Esophagus squamous epithelium (tissue), 5 donors: ENCODE measurements at places on chromosomes 2 and 18. TPM values are rescaled to one million over a fixed set of nuclear protein-coding genes. Genes with fewer than 3 reads are reported as not detected.

DNA sequence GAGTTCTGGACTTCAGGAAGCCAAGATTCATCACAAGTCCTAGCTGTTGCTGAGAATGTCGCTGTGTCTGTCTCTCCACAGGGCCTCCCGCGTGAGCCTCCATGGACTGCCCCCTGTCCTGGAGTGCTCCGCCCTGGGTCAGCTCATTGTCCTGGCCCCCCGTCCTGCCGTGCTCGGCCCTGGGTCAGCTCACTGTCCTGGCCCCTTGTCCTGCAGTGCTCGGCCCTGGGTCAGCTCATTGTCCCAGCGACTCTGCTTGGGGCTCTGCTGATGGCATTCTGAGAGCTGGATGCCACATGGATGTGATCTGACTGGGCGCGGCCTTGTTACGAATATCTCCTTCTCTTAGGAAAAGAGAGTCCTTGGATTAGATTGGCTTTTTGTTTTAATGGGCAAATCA lies 78.5 kb downstream of the EIPR1 start:
- no peak for DNase-seq

- DNase-seq = no peak
Observed at GRCh38 chr2:2569836-2570235, 238.8 kb upstream of the MYT1L start.

- peak; percentile 2 for DNase-seq
Observed at GRCh38 chr2:229852565-229852964, 69.2 kb downstream of the TRIP12 start.

DNA sequence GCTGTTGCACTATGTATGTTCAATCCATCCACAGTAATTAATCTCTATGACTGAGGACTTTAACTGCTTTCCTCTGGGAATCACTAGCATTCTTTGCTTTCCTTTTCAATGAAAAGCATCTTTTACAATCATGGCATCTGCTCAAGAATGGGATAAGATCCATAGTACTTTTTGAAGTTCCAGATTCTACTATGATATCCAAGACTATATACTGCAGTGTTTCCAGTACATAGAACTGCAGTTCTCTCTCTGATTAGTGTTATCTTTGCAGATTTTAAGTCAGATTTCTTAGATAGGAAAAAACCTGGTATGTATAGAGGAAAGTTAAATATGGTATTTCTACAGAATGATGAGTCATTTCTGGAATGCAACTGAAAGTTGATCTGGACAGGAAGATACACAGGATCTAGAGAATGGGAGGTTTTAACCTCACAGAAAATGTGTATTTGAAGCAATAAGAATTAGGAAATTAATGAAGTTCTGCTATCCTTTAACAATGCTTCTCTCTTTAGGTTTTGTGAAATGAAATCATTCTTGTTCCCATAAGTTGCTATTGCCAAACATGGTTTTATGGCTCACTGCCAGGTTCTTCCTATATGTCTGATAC lies 670.7 kb downstream of the ERBB4 start:
- DNase-seq = no peak

DNA sequence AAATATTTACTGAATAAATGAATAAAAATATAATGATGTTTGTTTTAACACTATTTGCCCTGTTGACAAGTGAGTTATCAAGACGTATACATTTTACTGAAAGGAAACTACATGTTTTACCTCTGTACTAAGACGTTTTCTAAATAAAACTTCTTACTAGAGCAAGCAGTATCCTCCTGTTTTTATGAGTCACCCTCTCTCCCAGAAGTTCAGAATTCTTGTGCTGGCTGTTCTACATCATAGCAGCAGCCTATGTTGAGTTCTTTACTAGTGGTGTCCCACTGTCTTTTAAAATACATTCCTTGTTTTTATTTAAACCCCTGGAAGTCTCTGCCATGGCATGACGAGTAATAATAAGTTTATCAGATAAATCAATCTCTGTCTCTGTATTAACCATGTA lies 297.4 kb downstream of the CALCRL start:
- DNase-seq = no peak

DNA sequence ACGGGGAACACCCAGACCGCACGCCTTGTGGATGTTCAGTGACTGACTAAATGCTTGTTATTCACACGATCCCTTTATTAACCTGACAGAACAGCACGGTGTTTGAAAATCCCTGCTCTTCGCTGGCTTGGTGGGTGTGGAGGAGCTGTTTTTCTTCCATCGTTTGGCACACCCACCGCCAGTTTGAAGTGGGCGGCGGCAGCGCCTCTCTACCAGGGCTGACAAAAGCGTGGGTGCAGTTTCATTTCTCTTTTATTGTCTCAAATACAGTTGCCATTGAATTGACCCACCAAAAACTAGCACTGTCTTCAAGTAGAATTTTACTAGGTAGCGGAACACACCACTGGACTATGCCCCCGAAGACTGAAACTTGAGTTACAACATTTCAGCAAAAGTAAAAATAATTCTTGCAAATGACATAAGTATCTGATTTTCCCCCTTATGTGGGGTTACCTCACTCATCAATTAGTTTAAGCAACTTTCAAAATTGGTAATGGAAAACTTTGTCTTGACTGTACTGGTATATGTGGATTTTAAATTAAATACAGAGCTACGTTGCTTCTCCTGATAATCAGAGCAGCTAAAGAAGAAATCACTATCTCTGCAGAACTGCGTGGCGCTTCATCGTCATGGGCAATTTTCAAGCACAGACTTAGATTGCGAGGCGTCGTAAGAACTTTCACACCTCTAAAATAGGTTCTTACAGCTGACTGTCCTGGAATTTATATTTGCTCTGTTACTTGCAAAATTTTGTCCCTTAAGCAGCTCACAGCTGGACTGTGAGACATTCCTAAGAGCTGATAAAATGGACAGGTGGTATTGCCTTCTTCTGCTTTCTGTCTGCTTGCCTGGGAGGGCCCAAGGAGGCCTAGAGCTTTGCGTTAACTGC lies 60.9 kb downstream of the LDLRAD4 start:
- no peak for DNase-seq

DNA sequence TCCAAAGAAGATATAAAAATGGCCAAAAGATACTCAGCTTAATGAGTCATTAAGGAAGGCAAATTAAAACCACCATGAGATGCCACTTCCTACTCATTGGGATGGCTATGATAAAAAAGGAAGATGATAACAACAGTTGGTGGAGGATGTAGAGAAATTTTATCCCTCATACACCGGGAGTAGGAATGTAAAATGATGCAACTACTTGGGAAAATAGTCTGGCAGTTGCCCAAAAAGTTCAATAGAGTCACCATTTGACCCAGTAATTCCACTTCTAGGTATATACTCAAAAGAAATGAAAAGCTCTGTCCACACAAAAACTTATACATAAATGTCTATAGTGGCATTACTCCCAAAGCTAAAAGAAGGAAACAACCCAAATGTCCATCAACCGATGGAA lies 10.1 kb upstream of the SULT1C2 start:
- DNase-seq = no peak

DNA sequence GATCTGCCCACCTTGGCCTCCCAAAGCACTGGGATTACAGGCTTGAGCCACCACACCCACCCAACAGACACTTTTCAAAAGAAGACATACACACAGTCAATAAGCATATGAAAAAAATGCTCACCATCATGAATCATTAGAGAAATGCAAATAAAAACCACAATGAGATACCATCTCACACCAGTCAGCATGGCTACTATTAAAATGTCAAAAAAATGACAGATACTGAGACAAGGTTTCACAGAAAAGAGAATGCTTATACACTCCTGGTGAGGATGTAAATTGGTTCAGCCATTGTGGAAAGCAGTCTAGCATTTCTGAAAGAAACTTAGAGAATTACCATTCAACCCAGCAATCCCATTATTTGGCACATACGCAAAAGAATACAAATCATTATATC lies 1947.2 kb downstream of the SUCLG1 start:
- DNase-seq = no peak

DNA sequence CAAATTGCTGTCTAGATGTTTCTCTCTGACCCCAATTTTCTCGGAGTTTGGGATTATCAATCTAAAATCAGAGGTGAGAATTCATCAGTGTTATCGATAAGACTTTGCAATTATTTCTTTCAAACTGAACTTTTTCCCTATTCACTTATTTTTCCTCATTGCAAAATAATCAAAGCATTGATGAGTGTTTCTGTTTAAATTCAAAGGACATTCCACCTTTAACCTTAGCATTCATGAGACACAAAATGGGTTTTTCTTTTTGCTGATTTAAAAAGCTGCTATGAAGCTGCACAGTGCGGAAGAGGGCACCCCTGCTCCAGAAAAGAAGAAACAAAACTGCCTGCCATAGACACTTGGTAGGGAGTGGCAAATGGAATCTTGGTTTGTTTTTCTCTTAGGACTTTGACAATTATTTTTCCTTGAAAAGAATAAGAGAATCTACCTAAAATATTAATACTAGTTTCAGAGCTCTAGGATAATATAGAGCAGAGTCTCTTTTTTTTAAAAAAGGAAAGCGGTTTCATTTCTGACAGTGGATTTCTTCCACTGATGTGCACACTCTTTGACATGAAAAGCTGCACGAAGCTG lies 203.4 kb downstream of the TGIF1 start:
- DNase-seq = no peak

DNA sequence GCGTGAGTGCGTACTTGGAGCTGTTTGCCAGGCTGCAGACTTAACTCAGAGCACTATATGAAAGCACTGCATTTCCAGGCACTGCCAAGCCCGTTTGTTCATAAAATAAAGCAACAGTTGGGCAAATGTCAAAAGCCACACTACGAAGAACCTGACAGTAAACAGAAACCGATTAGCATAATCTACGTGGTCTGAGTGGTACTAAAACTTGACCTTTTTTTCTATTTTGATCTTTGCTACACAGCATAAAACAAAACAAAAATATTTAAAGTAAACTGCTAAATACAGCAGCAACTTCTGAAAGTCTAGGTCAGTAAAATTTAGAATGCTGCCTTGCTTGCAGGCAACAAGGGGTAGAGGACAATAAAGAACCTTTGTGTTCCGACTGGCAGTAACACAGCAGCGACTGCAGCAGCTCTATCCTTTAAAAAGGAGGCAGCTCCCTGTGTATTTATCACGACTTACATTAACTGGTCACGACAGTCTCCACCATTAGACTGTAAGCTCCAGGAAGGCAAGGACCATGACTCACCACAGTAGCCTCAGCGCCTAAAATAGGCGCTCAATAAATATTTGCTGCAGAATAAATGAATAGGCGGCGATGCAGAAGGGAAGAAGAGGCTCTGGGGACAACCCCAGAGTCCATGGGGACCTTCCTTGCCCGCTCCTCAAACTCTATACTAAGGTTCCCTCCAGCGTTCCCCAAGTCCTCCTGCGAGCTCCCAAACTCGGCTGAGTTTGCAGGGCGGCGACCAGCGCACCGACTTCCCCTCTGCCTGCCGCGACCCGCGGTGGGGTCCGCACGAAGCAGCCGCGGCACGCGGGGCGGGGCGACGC lies 902 bp downstream of the SS18 start:
- no peak for DNase-seq

DNA sequence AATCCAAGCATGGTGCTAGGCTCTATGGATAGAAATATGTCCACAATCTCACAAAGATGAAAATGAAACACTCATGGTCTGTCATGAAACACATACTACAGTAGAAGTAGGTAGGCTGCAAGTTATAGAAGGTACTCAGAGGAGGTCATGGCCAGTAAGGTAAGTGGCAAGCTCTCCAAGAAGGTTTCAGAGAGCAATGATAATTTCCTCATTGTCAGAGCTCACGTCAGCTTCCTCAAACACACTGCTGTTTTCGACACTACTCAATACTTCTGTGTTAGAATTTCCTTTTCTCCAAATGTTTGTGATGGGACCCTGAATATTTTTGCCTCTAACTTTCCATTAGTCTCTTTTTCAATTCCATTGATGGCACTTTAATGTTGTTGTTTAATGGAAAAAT lies 25.5 kb downstream of the CCDC141 start:
- DNase-seq = no peak

GRCh38 chr2:2012505-2012904 lies 268.2 kb upstream of the PXDN start:
- DNase-seq = no peak

- no peak for DNase-seq
Observed at GRCh38 chr2:191209340-191209739, 35.9 kb upstream of the MYO1B start.

DNA sequence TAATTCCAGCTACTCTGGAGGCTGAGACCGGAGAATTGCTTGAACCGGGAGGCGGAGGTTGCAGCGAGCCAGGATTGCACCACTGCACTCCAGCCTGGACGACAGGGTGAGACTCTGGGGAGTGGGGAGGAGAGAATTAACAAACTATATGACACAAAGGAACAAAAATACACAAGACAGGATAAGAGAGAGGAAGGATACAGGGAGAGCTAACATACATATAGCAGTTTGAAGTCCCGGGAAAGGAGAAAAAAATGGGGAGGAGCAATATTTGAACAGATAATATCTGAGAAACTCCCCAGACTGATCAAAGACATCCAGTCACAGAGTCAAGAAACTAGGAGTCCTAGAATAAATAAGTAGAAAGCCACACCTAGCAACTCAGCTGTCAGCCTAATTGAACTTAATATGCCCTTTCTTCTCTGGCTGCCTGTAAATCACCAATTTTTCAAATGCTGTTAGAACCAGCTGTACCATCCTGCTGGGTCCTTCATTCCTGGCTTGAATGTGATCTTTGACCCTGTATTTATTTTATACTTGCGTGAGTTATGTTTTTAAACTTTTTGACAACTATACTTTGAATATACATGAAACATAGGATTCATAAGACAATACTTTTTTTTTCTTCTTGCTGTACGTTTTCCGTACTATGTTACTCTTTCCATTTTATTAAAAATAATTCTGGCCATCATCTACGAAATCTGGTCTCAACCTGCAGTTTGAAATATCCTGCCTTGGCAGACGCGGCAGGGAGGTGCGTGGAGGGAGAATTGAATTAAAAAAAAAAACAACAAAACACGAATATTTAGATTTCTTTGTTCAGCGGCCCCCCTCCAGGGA lies 876 bp upstream of the CYP27A1 start:
- no peak for DNase-seq

DNA sequence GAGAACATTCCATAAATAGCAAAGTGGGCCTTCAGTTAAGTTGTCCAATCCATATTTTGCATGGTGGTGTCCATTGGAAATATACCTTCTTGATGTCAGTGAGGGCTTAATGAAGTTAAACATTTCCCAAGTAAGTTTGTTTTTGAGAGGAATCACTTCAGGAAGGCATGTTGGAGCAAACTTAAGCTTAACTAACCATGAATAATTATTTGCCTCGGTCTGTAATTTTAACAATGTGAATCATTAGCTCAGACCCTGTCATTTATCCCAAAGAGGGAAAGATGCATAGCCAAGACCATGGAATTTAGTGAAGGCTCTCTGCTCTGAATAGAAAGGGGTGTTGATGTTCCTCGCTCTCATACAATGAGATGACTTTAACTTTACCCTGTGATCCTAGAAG lies 47.4 kb downstream of the SPATS2L start:
- no peak for DNase-seq

The ALPG gene
- not detected for total RNA-seq

The DCDC2C gene
- not detected for total RNA-seq

The TRABD2A gene
- not detected for total RNA-seq

The KCNG2 gene
- total RNA-seq = not detected

The CXXC1 gene
- total RNA-seq = 56.1 TPM

The DCC gene
- total RNA-seq = not detected

The RIT2 gene
- not detected for total RNA-seq

The UGT1A4 gene
- total RNA-seq = 1.1 TPM

The CPLX4 gene
- total RNA-seq = not detected
